ENCODE measurements at places on chromosomes 6 and 20.

DNA sequence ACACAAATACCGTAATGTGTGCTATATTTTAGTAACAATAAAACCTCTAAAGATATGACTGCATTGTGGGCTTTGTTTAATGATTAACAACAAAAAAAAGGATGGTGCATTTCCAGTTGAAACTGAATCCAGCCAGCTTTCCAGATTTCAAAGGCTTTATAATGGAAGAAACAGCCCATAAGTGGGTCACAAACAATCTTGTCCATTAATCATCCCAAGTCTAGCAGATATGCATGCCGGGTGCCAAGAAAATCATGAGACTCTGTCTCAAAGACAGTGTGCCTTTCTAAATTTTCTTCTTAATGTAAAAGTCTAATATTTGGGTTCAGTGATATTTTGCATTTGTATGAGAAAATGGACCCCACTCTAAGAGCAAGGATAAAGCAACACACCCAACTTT, 20.6 kb upstream of the LAMP5 start:
- no peak for DNase-seq

- DNase-seq = no peak
These were observed 151.2 kb downstream of the EDN3 start for GRCh38 chr20:59451641-59452040.

GRCh38 chr6:41058783-41059181, 5.8 kb downstream of the APOBEC2 start:
- DNase-seq = no peak

GRCh38 chr6:118558464-118559217, 10.5 kb downstream of the PLN start:
- no peak for DNase-seq

DNA sequence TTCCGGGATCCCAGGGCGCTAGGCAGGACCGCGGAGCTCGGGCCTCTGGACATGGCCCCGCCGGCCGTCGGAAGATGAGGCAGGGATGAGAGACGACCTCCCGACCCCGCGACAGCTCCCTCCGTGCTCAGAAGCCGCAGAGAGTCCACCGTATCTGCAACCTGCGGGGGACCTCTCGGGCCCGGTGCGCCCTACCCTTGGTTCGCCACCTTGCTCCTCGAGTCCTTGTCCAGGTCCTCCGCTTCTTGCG, 301 bp downstream of the PPP1R3D start:
- no peak for DNase-seq

- no peak for DNase-seq
These were observed 8.4 kb upstream of the NUP153 start for GRCh38 chr6:17714879-17715851.

- no peak for DNase-seq
These were observed 160.6 kb upstream of the GGTLC1 start for GRCh38 chr20:24149175-24149574.

GRCh38 chr6:86916393-86916792, 20.9 kb upstream of the HTR1E start:
- DNase-seq = no peak

DNA sequence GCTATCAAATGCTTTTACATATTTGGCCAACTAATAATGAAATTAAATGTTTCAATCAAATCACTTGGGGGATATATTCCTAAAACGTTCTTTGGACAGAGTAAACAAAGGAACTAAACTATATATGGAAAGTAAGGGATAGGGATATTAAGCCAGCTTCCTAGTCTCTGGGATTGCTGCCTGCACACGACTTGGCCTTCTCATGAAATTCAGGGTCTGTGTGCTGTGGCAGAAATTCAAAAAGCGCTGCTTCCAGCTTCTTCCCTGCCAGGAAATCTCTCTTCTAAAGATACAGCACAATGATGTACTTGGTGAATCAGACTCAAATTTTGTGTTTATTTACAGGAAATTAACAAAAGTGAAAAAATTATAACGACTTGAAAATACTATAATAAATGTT, 206.3 kb upstream of the RAB32 start:
- DNase-seq = no peak

GRCh38 chr6:116779573-116780164, 14.2 kb upstream of the FAM162B start:
- no peak for DNase-seq

DNA sequence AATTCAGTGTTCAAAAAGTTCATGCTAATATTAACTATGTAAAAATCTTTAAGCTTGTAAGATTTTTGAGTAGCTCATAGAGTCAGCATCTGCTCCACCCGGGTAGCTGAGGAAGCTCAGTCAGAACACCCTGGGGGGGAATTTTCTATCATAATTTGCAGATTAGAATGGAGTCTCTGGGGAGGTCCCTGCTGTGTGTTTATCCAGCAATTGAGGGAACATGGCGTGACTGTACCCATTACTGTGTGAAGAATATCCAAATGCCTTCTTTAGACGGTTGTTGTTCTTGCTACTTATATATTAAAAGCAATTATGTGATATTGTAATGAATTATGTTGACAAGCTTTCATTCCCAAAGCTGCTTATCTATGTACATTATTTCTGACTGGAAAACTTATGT, 64.8 kb downstream of the AIG1 start:
- no peak for DNase-seq

GRCh38 chr20:32535316-32535952, 49.7 kb downstream of the NOL4L start:
- DNase-seq = no peak

DNA sequence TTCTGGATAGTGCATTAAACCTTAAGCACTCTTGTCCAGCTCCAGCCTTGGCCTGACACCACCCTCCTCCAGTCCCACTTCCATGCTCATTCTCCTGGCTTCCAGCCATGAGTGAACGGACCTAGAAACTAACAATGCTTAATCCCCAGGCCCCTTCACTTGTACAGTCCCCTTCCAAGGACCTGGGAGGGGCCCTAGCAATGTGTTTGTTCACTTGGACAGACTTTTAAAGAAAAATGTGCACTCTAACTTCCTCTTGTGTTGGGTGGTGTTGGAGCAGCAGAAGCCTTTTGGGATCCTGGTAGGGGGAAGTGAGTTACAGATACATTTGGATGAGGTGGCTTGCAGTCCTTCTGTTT, 48.9 kb upstream of the CCN6 start:
- no peak for DNase-seq

GRCh38 chr20:63955281-63955826, 862 bp downstream of the UCKL1 start:
- DNase-seq = no peak

DNA sequence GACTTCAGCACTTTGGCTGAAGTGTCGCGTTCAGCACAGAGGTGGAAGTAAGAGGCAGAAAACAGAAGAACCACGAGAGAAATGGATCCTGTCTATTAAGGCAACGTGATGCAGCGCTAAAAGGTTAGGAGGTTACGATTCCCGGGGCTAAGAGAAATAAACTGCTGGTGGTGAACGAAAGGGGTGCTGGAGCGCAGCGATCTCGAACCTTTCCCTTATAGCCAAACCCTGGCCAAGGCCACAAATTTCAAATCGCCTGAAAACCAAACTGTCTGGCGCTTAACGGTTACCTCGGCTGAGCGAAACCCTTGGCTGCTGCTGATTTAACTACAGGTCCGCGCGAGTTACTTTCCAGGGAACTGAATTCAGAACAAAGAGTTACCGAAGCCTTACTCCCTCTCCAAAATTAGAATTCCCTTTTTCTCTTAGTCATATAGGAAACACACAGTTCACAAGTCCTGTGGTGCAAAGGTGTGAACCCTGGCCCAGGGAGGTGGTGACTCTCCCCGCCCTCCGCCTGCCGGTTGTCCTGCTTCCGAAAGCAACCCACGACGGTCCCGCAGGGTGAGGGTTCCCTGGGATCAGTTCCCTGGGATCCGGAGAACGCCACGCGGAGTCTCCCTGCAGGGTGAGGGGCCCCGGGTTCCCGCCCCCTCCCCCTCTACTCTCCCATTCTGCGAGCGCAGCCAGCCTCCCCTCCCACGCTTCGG, 1.3 kb upstream of the SLC35D3 start:
- DNase-seq = no peak

DNA sequence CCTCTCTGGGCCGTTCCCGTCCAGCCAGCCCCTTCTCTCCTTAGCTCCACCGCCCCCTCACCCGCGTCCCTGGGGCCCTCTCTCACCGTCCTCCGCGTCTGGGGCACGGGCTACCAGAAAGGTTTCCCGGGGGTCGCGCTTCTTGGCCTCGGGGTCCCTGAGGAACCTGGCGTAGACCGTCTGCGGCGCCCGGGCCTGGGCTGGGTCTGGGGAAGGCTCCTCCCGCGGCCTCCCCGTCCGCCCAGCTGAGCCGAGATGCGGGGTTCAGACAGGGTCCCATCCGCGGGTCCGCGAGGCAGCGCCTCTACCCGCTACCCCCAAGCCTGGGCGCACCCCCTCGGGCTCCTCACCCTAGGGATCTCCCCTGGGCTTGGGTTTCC, 1.1 kb downstream of the TULP1 start:
- DNase-seq = no peak

DNA sequence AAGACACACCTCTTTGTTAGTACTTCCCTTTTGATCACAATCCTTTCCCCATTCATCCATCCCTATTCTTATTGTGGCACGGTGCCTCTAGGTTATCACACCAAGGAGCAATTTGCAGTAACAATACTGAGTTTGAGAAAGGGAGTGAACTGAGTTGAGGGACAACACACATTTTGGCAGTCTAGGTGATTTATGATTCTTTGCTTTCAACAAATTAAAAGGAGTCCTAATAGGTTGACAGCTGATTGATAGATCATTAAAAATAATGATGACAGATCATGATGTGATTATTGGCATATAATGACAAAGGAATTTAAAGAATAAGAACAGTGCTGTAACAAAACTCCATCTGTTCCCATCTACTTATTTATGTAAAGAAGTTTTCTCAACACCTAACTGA, 36.7 kb downstream of the IMPG1 start:
- DNase-seq = no peak

DNA sequence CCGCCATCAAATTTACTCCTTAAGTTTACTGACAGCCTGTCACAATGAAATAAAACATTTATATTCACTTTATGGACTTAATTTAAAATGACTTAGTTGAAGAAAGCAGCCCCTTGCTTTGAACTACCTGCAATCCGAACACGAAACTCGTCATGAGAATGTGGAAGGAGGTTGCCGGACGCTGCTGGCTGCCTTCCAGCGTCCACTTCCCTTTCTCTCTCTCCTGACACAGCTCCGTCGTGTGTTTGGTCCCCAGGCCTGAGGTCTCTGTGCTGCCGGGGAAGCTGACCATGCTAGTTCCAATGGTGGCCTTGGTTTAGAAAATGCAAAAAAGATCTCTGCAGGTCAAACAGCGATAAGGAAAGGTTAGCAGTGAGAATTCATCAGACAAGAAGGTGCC, 519.7 kb downstream of the CDH26 start:
- DNase-seq = no peak

- DNase-seq = no peak
These were observed 7.5 kb downstream of the MEA1 start for GRCh38 chr6:43006251-43006650.

DNA sequence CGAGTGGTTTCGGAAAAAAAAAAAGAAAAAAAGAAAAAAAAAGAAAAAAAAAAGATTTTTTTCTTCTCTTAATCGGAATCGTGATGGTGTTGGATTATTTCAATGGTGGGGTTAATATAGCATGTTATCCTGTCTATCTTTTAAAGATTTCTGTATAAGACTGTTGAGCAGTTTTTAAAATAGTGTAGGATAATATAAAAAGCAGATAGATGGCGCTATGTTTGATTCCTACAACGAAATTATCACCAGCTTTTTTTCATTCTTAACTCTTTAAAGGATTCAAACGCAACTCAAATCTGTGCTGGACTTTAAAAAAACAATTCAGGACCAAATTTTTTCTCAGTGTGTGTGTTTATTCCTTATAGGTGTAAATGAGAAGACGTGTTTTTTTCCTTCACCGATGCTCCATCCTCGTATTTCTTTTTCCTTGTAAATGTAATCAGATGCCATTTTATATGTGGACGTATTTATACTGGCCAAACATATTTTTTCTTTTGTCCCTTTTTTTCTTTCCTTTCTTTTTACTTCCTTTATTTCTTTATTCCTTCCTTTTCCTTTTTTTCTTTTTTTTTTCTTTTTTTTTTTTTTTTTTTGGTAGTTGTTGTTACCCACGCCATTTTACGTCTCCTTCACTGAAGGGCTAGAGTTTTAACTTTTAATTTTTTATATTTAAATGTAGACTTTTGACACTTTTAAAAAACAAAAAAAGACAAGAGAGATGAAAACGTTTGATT, 3.6 kb downstream of the SOX4 start:
- no peak for DNase-seq

GRCh38 chr6:40426346-40427066, 160.7 kb downstream of the LRFN2 start:
- no peak for DNase-seq

DNA sequence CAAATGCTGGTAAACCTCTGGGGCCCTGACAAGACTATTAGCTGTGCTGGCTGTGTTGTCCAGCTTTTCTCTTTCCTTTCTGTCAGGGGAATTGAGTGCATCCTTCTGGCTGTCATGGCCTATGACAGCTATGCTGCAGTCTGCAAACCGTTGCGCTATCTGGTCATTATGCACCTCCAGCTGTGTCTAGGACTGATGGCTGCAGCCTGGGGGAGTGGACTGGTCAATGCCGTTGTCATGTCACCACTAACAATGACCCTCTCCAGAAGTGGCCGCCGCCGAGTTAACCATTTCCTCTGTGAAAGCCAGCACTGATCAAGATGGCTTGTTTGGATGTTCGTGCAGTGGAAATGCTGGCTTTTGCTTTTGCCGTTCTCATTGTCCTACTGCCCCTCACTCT, 20.3 kb downstream of the OR2B6 start:
- no peak for DNase-seq

GRCh38 chr6:156406688-156407087, 370.5 kb upstream of the ARID1B start:
- DNase-seq = no peak

All from stimulated activated CD8-positive, alpha-beta memory T cell treated with anti-CD3 and anti-CD28 coated beads, Interleukin-4, amount 100 ng/mL, for 1 hour (primary cell).